ENCODE measurements at places on chromosomes 6 and 20.

GRCh38 chr6:32070814-32071543 is 32.8 kb downstream of the CYP21A2 start:
- no peak for DNase-seq

DNA sequence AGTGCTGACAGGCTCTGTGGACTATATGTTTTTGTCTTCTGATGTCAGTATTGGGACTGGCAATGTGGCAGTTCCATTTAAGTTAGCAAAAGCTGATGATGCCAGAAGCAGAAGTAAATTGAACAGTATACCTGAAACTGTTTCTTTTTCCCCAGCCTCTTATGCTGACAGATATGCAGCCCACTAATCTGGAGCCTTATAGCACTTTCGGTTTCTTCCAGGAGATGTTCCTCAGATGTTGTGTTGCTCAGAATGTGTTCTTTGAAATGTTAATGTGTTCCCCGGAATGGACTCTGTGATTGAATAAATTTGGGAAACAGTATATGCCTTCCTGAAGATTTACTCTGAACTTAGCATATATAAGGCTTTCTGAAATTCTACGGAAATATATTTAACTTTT is 80.7 kb upstream of the MRAP2 start:
- no peak for DNase-seq

DNA sequence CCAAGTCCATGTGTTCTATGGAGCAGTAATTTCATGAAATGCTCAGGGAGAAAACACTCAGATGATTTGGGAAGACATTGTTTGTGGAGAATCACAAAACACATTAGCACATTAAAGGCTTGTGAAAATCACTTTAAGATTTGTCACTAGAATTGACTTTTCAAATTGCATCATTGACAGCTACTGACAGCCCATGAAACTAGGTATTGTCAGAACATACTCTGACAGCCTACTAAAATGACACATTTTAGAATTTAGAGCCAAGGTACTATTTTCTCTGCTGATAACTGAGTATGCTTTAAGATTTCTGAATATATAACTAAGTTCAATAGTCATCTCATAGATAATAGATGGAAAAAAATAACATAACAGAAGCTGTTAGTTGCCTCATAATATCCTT is 67.4 kb upstream of the FOXC1 start:
- no peak for DNase-seq

DNA sequence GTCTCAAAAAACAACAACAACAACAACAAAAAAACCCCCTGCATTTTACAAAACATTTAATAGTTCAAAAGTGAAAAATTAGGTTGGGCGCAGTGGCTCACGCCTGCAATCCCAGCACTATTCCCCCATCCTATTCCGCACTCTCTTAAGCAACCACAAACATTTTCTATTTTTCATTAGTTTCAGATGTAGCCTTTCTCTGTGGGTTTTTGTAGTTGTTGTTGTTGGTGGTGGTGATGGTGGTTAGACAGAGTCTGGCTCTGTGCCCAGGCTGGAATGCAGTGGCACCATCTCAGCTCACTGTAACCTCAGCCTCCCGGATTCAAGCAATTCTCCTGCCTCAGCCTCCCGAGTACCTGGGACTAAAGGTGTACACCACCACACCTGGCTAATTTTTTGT is 6.4 kb upstream of the GMNN start:
- peak; percentile 73 for DNase-seq

DNA sequence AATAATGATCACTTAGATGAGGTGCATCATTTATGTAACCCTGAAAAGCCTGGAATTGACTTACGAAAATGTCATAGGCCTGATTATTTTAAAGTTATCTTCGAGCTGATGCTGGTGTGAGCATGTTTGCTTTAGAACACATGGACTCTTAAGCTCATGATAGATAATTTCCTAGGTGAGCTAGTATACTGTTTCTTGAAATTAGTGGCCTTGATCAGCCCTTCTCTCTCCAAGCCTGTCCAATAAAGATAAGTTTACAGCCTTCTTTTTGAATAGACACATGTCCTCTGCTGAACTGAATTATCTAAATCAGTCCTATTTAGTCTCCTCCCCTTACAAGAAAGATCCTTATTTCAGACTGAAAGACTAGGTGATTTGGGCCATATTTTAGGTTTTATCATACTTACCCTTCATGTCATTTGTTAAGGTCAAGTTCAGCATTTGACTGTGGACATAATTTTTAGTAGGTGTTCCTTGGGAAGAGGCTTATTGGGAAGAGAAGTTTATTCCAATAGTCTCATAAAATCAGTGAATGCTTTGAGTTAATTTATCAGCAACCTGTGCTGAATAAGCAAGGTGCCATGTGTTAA is 15.3 kb downstream of the FOXO3 start:
- no peak for DNase-seq

- DNase-seq = no peak
Measured at GRCh38 chr20:47558295-47559066, 56.8 kb downstream of the NCOA3 start.

DNA sequence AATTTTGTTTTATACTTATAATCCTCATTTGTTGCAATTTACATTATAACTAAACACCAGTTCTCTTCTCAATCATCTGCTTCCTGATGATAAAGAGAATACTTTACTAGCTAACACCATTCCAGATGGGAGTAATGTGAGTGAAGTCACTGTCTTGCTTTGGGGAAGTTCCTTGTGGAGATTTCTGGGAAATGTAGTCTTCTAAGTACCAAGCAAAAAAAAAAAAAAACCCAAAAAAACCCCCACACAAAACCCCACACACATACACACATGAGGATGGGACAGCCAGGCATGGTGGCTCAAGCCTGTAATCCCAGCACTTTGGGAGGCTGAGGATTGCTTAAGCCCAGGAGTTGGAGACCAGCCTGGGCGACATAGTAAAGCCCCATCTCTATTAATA is 2.2 kb upstream of the SNPH start:
- no peak for DNase-seq

DNA sequence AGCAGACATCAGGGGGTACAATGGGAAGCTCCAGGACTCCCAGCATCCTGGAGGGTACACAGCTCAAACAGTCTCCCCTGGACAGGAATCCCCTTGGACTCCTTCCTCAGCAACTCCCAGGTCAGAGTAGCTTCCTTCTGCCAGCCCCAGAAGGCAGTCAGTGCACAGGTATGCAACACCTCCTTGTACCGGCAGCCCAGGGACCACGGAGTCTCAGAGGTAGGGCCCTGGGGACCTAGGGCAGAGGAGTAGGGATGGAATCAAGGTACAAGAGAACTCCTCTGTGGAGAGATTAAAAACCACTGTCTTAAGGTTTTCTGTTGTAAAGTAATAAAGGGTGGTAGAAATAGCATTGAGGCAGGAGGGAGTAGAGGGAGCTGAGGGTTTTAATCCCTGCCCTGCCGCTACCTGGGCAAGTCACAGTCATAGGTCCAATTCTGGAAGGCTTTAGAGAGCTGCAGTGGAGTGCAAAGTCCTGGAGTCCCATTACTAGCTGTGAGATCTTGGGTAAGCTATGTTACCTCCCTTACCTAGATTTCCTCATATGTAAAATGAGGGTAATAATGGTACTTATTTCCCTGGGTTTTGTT is 7.5 kb downstream of the TP53TG5 start:
- no peak for DNase-seq

DNA sequence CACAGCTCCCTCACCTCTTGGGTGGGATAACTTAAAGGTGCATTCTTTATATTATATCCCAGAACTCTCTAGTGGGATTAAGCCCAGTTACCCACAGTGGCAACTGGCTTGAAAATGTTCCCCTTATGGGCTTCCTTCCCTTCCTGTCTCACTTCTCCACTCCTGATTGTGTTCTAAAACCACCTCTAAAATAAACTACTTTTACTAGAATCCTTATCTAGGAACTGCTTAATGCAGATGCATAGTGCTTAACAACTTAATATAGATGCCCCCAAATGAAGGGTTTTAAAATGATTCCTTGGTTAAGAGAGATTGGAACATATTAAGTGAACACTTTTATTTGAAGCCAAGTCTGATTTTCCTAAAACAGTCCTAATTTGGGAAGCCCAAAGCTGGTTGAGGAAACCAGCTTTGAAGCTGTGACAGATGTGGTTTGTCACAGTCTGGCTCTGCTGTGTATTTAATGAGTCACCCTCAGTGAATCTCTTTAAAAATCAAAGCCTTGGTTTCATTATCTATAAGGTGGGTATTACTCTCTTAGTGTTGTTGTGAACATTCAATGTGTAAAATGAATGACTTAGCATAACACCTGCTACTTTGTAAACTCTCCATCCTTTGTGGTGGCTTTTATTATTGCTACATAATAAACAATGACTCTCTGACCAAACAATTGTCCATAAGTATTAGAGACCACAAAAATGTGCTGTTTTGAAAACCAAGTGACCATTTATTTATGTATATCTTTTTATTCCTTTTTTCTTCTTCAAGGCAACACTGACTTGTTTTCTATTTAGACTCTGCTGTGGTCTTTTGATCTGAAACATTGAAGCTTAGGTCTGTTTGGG is 24.4 kb downstream of the PLCB1 start:
- peak; percentile 9 for DNase-seq

- DNase-seq = no peak
Measured at GRCh38 chr20:57632286-57632685, 12.1 kb upstream of the ZBP1 start.

- no peak for DNase-seq
Measured at GRCh38 chr20:54717983-54718382, 242.6 kb downstream of the DOK5 start.

DNA sequence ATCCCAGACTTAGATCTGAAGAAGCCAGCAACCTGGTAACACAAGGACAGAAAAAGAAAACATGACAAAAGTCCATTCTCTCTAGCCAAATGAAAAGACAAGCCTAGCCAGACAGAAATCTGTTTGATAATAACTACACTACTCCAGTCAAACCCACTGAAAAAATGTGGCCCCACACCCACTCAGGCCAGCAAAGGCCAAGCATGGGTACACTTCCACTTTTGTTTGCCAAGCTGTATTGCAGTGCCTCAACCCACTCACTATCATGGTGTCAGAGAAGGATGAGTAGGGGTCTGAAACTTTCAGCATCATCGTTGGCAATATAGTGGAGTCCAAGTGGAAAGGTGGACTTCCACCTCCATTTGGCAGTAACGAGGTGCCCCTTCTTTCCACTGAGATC is 45.8 kb downstream of the EPM2A start:
- no peak for DNase-seq

DNA sequence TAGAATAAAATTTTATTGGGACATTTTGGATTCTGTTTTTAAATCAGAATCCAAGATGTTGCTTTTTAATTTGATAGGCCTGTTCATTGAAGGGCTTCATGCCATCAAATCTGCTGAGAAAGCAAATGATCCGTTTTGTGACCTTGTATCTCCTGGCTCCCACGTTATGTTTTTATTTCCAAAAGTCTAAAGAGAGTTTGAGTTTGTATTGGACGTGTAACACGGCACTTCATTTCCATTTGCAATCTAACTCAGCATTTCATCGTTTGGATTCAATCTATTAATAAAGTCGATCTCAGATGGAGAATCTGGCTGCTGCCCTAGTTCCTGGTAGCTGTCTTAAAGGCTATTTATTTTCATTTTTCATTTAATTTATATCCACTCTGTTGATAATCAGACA is 17.0 kb downstream of the KIF25 start:
- DNase-seq = no peak

GRCh38 chr20:59411170-59411569 is 110.8 kb downstream of the EDN3 start:
- DNase-seq = no peak

GRCh38 chr20:59730722-59731121 is 126.4 kb downstream of the PHACTR3 start:
- no peak for DNase-seq

DNA sequence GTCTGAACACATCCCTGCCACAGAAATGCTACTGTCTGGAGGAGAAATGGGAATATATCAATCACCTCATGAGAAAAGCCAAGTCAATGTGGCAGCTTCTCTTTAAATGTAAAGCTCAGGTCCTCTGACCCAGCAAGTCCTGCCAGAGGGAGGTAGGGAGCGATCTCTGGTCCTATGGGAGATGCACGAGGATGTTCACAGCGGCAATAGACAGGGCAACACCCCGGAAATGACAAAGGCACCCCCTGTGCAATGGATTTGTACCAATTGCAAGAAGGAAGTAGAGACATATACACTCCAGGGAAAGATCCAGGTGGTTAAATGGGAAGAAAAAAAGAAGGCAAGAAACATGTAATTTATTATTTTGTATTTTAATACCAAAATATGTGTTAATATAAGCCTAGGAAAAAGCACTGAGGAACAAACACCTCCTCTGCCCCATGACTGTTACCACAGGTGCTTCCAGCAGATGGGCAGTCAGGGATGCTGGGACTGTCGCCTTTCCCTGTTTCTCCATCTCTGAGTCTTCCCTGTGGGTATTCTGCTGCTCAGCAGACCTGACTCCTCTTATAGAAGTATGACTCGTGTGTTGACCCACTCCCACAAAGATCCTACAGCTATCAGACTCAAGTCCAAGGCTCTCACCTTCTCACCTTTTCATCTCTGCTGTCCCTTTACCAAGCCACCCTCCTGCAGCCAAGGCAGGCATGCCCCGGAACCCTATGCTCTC is 20.8 kb downstream of the ATP9A start:
- DNase-seq = no peak

GRCh38 chr6:36444470-36444869 is 1.7 kb downstream of the KCTD20 start:
- no peak for DNase-seq

GRCh38 chr6:57158658-57159057 is 13.5 kb upstream of the BAG2 start:
- peak; percentile 71 for DNase-seq

DNA sequence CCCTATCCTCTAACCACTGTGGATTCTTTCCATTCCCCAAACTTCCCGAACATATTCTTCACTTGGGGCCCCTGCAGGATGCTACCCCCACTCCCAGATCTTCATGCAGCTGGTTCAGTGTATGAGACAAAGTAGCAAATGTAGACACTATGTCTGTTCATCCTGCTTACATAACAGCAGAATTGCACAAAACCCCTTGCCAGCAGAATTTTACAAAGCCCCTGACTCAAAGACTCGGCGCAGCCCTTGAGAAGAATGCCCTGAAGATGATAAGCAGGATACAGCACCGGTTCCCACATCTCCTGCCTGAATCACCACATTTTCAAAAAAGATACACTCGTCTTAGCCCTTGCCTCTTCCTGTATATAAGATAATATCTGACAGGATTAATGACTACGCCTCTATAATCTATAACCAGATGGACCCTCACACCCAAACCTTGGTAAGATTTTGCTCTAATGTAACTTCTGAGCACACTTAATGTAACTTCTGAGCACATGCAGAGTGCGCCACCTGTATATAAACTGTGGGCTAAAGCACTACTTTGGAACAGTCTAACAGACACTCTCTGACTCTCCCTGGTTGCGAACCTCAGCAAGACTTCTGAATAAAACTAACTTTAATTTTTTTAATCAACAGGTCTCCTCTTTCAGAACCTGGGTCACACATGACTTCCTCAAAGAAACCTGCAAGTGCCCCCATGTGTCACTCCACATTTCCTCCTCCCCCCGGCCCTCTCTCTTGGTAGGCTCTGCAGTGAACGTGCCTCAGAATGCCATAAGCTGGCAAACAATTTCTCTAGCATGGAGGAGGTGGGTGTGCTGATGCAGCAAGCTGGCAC is 28.7 kb downstream of the RALGAPA2 start:
- DNase-seq = no peak

DNA sequence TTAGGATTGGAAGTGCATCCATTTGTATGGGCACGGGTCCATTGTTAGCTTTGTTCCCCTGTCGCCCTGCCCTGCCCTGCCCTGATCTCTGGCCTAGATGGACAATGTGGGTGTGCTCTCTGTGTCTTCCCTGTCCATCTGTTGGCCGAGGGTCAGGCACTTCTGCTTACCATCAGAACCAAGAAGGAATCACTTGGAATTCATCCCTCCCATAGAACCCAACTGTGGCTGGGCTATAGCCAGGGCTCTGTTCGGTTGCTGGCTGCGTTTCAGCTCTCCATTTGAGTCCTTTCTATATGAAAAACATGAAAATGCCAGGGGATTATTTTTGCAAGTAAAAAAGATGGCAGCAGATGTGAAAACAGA is 26.6 kb upstream of the TULP4 start:
- DNase-seq = no peak
